ENCODE measurements at places on chromosomes 13 and 19.

DNA sequence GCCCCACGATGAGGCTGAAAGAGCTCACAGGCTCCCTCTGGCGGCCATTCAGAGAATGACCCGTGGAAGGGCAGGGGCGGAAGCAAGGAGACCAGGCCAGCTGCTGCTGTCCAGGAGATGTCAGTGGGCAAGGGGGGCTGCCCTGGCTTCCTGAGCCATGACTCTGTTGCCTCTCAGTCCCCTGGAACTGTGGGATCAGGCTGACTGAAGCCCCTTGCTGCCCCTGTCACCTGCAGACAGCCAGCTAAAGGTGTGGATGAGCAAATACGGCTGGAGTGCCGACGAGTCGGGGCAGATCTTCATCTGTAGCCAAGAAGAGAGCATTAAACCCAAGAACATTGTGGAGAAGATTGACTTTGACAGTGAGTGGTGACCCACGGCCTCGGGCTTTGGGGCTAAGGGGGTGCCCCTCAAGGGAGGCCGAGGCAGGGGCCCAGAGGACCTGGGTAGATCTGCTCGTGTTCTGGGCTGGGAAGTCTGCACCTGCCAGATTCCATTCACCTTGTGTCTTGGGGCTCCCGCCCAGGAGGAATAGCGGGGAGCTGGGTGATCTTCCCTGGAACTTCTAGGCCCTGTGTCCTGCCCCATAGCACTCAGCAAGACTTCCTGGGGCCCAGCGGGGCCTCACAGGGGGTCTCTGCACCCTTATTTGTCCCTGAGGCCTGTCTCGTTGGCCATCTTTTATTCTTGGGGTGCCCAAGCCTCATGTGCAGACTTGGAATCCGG lies 12.5 kb upstream of the ACTN4 start:
- DNase-seq: no peak

GRCh38 chr13:73141292-73141771 lies 82.5 kb downstream of the KLF5 start:
- no peak for DNase-seq

DNA sequence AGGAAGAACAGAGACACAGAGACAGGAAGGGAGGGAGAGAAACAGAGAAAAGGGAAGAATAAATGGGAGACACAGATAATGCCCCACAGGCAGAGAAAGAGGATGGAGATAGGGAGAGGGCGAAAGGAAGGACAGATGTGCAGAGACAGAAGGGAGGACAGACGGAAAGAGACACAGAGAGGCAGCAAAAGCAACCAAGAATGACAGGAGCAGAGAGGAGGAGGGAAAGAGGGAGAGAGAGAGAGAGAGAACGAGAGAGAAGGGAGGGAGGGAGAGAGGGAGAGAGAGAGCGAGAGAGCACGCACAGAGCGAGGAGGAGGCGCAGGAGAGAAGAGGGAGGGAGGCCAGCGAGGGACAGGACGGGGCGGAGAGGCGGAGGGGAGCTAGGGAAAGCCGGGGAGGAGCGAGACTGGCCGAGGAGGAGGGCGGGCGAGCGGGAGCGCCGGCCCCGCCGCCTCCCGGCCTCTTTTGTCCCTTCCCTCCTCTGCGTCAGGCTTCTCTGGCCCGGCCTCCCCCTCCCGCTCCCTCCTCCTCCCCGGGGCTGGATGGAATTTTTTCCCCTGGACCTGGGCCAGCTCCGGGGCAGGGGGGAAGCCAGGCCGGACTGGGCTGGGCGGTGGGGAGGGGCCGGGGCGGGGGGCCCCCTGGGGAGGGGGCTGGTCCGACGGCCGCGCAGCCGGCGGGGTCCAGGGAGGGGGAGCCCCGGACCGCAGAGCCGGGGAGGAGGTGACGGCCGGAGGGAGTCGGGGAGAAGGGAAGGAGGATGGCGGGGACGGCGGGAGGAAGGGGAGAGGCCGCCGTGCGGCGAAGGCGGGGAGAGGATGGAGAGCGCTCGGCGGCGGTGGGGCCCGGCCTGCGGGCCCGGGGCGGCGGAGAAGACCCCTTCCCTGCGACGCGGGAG lies 4.2 kb upstream of the SPACA6 start:
- DNase-seq: peak; percentile 95

DNA sequence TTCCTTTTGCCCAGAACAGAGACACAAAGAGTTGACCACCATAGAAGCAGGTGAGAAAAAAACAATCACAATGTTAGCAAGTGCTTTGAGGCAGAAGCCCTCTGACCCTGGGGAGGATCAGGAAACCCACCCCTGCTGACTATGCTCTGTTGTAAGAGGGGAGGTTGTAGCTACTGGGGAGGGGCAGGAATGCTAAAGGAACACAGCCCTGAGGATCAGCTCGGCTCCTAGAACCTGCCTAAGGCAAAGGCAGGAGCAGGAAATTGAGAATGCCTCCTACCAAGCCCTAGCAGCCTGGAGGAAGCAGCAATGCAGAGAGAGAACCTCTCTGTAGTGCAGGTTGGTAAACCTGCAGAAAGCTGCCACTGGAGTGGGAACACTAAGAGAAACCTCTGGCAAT lies 624.0 kb upstream of the KLF12 start:
- DNase-seq: no peak

DNA sequence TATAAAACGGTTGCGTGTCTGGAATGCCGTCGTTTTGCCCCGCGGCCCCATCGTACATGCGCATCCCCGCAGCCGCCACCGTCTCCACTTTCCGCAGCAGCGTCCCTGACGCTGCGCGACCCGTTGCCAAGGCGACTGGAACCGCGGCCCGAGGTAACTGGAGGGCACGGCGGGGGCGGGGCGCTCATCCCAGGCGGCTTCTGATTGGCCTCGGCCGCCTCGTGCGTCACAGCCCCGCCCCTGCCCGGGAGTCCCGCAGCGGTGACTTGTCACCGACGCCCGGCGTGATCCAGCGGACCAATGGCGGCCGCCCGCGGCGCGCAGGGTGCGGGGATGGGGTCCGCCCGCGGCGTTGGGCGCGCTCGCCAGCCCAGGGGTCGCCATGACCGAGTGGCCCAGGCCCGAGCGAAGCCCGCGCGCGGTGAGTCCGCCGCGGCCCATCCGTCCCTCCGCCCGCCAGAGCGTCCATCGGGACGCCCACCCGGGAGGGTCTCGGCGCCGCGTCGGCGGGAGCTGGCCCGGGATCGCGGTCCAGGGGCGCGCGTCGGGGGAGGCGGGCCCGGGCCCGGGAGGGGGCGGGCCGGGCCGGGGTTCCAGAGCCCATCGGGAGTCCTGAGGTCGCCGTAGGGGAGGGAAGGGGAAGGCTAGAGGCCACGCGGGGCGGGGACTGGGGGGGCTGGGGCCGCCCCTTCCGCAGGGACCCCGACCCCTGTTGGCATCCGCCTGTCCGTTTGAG lies at the start of gene ZSCAN1:
Gene ZSCAN1 (plus strand): TSS at position 285 of the 736 bp plus-strand sequence. CDS start 3,812 bp downstream, outside the sequence.
- peak; percentile 96 for DNase-seq

GRCh38 chr13:80360453-80360800 lies 19.5 kb upstream of the SPRY2 start:
- peak; percentile 52 for DNase-seq

- DNase-seq: no peak
Observed at GRCh38 chr19:16541526-16542044, 652 bp downstream of the CHERP start.

- DNase-seq: no peak
Observed at GRCh38 chr13:29383476-29383875, 212.0 kb downstream of the SLC7A1 start.

GRCh38 chr13:99505814-99506269 lies 4.6 kb downstream of the TM9SF2 start:
- no peak for DNase-seq

DNA sequence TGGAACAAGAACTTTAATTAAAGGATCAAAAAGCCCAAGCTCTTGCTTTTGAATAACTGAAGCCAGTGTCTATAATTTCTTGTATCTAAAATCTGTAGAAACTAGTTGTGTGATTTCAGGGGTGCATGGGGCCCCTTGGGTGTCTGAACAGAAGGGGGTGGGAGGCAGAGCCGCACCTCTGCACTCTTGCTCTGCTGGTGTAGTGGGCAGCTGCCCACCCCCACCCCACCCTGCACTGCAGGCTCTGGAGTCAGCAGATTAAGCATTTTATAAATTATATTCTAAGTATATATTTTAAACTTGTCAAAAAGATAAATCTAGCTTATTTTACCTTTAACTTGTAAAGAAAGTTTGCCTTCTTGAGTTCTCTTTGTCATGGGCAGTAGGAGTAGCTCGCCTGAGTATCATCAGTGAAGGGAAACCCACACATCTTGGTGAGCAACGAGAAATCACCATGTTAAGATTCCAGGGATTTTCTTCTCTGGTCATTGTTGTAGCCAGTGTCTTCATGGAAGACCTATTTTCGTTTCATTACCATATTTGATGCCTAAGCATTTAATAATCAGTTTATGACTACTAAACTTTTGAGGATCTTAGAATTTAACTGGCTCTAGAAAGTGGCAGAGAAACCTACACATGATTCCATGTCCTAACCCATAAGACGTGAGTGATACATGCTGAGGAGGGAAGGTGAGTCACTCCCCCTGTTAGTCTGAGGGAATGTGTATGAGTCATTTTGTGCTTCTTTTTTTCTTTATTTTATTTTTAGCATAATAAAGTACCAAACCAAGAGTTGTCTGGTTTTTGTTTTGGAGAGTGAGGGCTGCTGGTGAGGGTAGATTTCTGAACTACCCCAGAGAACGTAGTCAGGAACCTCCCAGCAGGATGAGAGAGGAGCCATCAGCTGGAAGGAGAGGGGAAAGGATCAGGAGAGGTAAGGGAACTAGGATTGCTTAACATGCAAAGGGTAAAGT lies 7.7 kb downstream of the UBE2L5 start:
- DNase-seq: no peak

DNA sequence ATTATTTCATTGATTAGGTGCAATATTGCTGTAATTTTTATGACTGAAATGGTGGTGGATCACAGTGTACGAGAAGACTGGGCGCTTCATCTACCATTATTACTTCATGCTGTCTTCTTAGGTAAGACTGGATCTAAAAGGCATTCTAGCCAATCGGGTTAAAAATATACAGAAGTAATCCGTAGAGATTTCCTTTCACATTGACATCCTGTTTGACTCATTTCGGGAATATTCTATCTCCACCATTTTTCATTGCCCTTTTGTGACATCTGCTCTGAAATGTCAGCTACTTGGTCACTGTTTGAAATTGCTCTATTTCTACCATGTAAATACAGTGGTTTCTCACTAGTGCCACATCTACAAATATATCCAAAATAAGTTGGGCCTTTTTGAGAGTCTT lies 90.2 kb downstream of the ZAR1L start:
- DNase-seq: no peak

Data from renal pelvis (tissue), 12 donors.